ENCODE measurements at places on chromosomes 13 and 19.

DNA sequence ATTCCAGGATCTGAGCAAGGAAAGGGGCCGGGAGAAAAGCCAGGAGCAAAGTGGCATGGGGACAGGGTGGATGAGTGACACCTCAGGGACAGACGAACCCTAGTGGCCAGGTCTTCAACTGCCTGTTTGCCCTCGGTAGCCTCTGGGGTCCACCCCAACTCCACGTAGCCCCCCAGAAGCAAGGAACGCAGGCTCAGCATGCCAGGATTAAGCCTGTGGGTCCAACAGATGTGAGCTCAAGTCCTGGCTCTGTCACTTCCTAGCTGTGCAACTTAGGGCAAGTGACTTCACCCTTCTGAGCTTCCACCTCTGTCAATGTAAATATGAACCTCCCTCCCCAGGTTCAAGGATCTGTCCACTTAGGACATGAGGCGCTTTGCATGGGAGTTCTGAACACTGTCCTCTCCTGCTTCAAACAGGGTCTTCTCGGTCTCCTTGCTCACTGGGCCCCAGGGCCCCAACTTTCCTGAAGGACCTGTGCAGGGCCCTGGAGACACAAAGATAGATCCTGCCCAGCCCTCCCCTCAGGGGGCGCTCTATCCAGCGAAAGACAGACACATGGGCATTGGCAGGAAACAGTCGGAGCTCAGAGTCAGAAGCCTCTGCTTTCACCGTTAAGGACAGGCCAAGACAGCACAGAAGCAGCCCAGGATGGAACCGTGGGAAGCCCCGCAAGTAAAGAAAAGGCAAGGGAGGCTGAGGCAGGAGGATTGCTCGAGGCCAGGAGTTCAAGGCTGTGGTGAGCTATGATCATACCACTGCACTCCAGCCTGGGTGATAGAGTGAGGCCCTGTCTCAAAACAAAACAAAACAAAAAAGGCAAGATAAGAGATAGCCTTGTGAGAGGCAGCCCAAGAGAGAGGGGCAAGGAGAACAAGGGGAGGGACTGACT is 13.2 kb downstream of the SYDE1 start:
- DNase-seq = no peak

DNA sequence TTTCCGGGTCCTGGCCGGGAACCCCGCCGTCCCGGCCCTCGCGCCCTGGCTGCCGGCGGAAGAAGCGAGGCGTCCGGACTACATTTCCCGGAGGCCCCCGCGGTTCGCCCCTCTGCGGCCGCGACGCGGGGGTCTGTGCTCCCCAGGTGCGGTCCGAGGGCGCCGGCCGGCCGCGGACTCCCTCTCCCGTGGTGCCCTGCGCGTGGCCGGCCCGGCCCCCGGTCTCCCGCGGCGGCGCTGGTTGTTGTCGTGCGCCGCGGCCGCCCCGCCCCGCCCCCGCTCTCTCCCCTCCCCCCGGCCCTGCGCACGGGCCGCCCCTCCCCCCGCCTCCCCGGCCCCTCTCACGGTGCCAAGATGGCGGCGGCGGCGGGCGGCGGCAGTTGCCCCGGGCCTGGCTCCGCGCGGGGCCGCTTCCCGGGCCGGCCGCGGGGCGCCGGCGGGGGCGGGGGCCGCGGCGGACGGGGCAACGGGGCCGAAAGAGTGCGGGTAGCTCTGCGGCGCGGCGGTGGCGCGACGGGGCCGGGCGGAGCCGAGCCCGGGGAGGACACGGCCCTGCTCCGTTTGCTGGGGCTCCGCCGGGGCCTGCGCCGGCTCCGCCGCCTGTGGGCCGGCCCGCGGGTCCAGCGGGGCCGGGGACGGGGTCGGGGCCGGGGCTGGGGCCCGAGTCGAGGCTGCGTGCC is at the start of gene KMT2B:
KMT2B (plus strand) TSS at position 339 of the 680 bp plus-strand sequence; CDS start at position 355, 16 bp downstream.
- DNase-seq = peak; percentile 94

- DNase-seq = no peak
Observed at GRCh38 chr13:98350746-98351330, 173.8 kb upstream of the RNF113B start.

- DNase-seq = no peak
Observed at GRCh38 chr19:35177377-35178274, 23.1 kb downstream of the FXYD5 start.

DNA sequence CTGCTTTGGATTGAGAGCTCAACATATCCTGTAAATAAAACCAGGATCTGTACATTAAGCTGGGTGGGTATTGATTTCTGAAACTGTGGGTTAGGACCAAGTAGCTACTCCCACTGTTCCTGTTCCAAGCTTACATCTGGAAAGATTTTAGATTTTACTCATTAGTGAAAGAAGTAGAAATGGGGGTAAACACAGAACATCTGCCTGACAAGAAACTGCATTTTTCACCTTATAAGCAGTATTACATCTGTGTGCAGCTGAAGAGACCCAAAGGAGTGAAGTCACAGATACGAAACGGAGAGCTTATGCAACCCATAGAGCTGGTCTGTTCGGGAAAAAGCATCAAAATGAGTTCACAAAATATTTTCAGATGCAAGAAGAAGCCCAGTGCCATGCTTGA is 235.2 kb downstream of the SLITRK5 start:
- no peak for DNase-seq

GRCh38 chr13:52374873-52375411 is 31.0 kb downstream of the THSD1 start:
- no peak for DNase-seq

- DNase-seq = no peak
Observed at GRCh38 chr13:98504371-98504963, 72.4 kb downstream of the STK24 start.

- no peak for DNase-seq
Observed at GRCh38 chr19:784541-784940, 12.7 kb upstream of the PTBP1 start.

- DNase-seq = no peak
Observed at GRCh38 chr13:101880581-101880980, 428.1 kb downstream of the ITGBL1 start.

DNA sequence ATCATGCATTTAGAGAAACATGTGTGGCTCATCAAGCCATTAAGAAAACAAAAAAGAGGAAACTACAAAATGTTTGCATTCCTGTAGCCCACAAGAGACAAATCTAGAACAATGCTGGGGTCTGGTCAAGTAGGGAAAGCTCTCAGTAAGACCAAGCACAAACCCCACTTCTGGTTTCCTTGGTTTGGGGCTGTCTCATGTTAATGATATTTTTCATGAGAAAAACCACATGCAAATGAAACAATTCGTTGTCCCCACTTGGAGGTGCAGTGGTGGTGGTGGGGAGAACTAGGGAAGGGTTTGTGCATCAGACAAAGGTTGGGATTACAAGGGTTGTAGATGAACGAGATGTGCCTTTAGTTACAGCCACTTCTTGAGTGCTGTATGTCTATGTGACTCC is 7.0 kb upstream of the RB1 start:
- DNase-seq = no peak

GRCh38 chr13:48806522-48806921 is 152.8 kb downstream of the CYSLTR2 start:
- no peak for DNase-seq

GRCh38 chr19:27765912-27766725 is 1446.8 kb downstream of the UQCRFS1 start:
- DNase-seq = no peak

DNA sequence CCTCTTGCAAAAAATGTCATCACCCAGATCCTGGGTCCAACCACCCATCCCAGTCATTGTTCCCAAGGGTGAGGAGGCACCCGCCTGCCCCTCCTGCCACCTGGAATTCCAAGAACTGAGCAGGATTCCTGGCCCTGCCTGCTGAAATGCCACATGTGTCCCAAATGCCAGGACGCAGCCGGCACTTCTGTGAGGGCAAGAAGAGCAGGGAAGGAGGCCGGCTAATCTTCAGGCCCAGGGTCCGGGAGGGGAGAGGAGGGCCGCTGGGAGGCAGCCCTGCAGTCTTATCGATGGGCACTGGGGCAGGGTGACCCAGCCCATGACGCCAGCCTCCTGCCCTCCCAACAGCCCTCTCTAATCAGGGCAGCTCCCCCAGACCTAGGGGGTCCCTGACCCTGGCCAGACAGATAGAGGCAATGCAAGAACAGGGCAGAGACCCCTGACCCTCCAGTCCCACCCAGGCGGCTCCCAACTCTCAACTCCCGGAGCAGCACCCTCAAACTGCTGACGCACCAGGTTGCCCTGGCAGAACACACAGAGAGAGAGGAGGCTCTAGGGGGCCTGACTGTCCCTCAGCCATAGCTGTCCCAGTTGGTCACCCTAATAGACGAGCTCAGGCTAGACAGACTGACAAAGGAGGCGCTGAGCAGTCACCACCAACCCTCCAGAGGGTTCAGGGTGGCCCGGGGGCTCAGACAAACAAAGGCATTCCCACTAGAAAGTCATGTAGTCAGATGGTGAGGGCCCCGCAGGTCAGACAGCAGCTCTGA is 1.5 kb downstream of the MFSD12 start:
- DNase-seq = no peak

DNA sequence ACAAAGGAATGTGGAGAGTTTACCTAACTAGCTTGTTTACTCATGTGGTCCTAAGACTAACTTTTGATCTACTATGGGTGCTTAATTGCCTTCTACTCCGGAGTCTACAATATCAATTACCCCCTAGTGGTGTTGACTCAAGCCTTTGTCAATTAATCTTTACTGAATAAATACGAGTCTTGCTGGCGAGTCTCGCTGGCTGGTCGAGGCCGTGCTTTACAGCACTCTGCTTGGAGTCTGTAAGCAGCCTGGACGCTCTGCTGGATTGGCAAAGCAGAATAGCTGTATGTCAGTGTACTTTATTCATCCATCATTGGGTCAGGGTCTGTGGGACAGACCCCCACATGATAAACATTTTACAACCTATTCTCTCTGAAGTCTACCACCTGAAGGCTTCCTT is 9.9 kb upstream of the SPART start:
- DNase-seq = no peak

GRCh38 chr13:102947745-102948405 is 102.0 kb downstream of the ERCC5 start:
- DNase-seq = no peak

- no peak for DNase-seq
Observed at GRCh38 chr19:34838248-34838647, 65.2 kb upstream of the ZNF599 start.

DNA sequence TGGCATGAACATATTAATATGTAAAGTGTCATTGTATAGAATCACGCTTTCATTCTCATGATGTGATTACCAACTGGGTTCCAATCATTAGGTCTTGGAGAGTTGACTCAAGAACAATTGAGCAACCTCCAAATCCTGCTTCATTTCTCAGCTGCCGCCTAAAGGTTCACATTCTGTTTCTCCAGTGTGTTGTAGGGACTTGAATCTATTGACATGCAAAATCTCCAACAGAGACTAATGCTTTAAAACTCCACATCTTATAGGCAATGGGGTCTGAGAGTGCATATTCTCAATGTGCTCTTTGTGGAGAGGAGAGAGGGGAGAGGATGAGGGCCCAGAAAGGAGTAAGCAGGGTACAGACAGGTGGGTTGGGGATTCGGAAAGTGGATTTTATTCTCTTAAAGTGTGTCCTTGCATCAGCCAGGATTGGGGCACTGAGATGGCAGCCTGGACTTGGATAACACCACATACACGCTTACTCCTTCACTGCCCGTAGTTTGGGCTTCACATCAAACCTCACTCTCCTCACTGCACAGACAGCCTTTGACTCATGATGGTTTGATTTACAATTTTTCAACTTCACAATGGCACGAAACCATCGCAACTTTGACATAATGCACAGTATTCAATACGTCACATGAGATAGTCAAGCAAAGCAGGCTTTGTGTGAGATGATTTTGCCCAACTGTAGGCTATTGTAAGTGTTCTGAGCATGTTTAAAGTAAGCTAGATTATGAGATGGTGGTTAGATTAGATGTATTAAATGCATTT is 241.3 kb upstream of the IRS2 start:
- DNase-seq = no peak

DNA sequence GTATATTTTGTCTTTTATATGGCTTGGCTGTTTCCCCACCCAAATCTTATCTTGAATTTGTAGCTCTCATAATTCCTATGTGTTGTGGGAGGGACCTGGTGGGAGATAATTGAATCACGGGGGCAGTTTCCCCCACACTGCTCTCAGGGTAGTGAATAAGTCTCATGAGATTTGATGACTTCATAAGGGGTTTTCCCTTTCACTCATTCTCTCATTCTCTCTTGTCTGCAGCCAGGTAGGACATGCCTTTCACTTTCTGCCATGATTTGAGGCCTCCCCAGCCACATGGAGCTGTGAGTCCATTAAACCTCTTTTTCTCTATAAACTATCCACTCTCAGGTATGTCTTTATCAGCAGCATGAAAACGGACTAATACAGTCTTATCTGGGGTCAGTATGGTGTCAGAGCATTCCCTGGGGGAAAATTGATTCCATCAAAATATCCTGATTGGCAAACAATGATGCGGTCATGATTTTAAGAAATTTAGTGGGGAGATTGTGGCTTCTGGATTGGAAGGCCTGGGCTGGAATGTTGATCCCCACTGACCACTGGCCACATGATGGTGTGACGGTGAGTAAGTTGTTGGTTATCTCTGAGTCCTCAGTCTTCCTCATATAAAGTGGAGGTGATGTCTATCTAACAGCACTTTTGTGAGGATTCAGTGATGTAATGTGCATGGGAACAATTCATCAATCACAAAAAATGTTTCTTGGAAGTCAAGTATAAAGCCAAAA is 27.5 kb upstream of the ANKRD10 start:
- DNase-seq = peak; percentile 31

DNA sequence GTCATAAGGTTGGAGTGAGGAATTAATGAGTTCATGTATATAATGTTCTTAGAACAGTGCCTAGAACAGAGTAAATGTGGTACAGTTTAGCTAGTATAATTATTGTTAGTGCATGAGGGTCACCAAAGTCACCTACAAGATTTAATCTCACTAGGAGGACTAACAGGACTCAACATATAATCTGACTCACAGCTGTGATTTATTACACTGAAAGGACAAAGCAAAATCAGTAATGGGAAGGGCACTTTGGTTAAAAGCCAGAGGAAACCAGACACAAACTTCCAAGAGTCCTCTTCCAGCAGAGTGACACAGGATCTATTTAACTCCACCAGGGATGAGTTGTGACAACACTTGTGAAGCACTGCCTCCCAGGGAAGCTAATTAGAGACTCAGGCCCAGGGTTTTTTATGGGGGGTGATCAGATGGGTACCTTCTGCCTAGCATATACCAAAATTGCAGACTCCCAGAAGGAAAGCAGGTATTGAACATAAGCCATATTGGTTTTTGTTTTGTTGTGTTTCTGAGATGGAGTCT is 341.2 kb upstream of the DACH1 start:
- no peak for DNase-seq

DNA sequence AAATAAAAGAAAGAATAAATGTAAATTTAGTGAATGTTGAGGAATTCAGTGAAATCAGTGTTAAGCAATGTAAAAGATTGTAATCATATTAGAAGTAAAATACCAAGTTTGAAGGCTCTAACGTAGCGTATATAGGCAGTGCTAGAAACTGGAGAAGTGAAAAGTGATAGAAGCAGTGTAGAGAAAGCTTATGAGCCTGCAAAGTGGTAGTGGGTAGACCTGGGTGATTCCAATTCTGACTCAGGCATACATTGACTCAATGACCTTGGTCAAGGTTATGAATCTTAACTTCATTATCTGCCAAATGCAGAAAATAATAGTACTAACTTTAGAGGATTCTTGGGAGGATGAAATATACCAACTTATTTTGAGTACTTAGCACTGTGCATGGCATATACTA is 4.1 kb downstream of the SLC10A2 start:
- no peak for DNase-seq

- DNase-seq = no peak
Observed at GRCh38 chr19:29491491-29491890, 34.3 kb upstream of the VSTM2B start.

GRCh38 chr19:28420811-28421550 is 792.0 kb downstream of the UQCRFS1 start:
- no peak for DNase-seq

- peak; percentile 30 for DNase-seq
Observed at GRCh38 chr19:50478901-50479715, 2.5 kb upstream of the GARIN5A start.

Measured in activated naive CD8-positive, alpha-beta T cell treated with anti-CD3 and anti-CD28 coated beads, Interleukin-2, amount 50 U/mL, for 24 hours (primary cell).